ENCODE measurements at places on chromosomes 6 and 20. TPM values are rescaled to one million over a fixed set of nuclear protein-coding genes. Genes with fewer than 3 reads are reported as not detected.

CLIC1 gene
- 1,552 TPM for total RNA-seq

POPDC3 gene
- 66.4 TPM for total RNA-seq

UNC5CL gene
- total RNA-seq = 0.10 TPM

KCNK16 gene
- not detected for total RNA-seq

RBM24 gene
- 4.5 TPM for total RNA-seq

CLIC5 gene
- total RNA-seq = 0.10 TPM

RSPH3 gene
- total RNA-seq = 3.3 TPM

ENPP4 gene
- 0.29 TPM for total RNA-seq

ZC3H12D gene
- 0.48 TPM for total RNA-seq

MUC22 gene
- total RNA-seq = not detected

LRRN4 gene
- total RNA-seq = not detected

SDCBP2 gene
- 6.4 TPM for total RNA-seq

MYBL2 gene
- 53.1 TPM for total RNA-seq

BMP6 gene
- total RNA-seq = not detected

SH3BGRL2 gene
- 0.59 TPM for total RNA-seq

Data from RPMI7951 (cell line).